ENCODE measurements at places on chromosomes 2 and 18.

GRCh38 chr2:233267516-233268245 is 16.2 kb downstream of the ATG16L1 start:
- peak; percentile 58 for DNase-seq

- no peak for DNase-seq
Measured at GRCh38 chr2:42050010-42050702, 2.3 kb downstream of the PKDCC start.

DNA sequence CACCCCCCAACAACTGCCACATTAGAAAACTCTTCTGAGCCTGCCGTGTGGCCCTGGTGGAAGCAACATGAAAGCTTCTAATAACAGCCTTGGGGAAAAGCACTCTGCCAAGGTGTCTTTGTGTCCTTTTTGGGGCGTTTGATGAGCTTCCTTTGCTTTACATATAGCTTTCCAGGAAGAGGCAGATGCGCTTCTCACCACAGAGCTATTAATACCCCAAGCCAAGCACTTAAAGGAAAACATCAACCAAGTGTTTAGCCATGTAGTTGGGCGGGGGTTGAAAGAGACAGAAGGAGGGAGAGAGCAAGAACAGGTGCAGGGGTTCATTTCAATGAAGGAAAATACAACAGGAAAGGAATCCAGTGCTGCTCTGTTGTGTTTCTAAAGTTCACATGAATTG is 176.1 kb downstream of the VAPA start:
- DNase-seq = no peak

DNA sequence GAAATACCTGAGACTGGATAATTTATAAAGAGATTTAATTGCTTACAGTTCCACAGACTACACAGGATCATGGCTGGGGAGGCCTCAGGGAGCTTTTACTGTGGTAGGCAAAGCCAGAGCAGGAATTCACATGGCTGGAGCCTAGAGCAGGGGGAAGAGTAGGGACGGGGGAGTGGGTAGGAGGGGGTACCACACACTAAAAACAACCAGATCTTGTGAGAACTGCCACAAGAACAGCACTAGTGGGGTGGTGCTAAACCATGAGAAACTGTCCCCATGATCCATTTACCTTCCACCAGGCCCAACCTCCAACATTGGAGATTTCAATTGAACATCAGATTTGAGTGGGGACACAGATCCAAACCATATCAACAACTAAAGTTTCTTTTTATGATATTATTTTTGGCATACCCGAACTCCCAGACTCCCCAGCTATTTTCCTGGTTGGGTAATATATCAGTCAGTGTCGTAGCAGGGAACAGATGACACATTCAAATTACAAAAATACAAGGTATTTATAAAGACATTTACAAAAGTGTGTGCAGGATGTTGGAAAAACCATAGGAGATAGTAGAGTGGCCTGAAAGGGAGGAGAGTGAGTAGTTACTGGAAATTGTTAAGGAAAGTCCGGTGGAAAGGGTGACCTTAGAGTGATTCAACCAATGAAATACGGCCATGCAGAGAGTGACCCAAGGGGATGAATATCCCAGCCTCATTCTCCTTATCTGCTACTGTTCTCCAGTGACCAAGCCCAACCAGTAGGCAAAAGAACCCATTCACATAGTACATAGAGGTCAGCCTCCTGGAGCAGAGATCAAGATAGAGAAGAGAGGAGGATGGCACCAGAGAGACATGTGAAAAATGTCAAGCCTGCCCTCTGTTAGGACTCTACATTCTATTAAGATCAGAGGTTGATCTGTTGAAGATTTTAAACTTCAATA is 8.8 kb downstream of the RPL37A start:
- no peak for DNase-seq

- no peak for DNase-seq
Measured at GRCh38 chr2:30987566-30987965, 150.7 kb downstream of the GALNT14 start.

- DNase-seq = peak; percentile 21
Measured at GRCh38 chr18:31942291-31942998, 483 bp downstream of the TRAPPC8 start.

DNA sequence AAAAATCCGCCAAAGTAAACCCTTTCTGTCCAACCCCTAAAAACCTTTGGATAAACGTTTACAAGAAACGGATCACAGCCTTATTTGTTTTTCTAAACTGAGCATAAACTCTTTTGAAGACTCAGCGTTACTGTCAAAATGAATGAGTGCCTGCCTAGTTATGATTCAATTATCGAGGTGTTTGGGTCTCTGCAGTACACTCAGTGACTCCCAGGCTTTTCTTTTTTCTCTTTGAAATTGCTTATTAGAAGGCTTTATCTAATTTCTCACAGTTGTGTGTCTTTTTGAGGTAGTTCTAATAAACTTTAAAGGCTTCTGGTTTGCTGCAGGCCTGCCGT is 663 bp downstream of the RHBDD1 start:
- DNase-seq = no peak

GRCh38 chr2:133841900-133842299 is 273.6 kb upstream of the NCKAP5 start:
- no peak for DNase-seq

- no peak for DNase-seq
Measured at GRCh38 chr2:96753661-96754282, 6.9 kb upstream of the CNNM4 start.

- no peak for DNase-seq
Measured at GRCh38 chr2:42567806-42568400, 529 bp upstream of the MTA3 start.

DNA sequence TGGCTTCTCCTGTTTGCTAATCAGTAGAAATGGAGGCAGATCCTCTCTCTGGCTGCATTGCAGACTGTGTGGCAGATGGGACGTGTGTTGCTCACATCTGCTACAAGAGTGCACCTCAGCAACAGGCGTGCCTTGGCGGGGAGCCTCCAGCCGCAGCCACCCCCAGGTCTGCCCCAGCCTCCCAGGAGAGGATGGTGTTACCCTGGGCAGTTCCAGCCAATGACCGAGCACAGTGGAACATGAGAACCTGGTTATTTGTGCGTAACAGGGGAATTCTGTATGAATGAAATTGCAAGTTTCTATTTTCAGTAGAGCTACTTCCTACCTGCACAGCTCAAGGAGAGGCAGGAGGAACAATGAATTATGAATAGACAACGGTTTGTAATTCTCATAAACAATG is 130.6 kb upstream of the CBLN2 start:
- no peak for DNase-seq

DNA sequence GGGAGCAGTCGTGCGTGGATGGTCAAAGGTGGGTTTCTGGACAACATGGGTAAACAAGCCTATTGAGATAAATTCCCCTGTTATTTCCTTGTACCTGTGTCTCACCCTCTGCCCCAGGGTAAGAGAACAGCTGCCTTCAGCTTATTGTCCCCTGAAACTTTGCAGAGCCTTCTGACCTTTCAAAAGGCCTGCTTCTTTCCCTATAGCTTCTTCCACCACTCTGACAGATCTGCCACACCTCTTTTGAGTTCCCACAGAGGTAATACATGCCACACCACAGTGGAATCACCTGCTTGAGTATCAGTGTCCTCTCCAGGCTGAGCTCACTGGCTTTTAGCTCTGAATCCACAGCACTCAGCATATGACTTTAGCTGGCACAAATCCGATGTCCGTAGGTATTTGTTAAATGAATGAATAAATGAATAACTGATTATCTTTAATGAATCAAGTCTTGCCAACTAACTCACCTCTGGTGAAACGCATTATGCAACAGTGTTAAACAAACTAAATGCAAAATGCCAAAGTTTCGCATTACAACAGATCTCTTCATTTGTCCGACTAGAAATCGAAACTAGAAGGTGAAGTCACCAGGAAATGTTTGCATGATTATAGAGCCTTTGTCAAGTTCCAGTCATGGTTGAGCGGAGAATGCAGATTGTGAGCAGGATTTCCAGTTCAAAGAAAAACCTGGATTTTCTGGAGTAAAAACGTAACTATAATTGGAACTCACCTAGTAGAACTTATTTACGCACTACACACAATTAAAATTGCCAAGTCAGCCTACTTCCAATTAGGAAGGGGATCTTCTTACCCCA is 16.4 kb downstream of the DYNAP start:
- no peak for DNase-seq

DNA sequence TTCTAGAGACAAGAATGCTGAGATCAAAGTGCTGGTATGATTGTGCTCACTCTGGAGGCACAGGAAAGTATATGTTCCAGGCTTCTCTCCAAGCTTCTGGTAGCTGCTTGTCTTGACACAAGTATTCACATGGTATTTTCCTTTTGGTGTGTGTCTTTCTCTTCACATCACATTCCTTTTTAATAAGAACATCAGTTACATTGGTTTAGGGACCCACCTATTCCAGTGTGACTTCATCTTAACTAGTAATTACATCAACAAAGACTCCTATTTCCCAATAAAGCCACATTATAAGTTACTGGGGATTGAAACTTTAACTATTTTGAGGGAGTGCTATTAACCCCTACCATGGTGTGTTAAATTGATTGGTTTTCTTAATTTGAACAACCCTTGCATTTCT is 119.1 kb downstream of the FSIP2 start:
- DNase-seq = no peak

DNA sequence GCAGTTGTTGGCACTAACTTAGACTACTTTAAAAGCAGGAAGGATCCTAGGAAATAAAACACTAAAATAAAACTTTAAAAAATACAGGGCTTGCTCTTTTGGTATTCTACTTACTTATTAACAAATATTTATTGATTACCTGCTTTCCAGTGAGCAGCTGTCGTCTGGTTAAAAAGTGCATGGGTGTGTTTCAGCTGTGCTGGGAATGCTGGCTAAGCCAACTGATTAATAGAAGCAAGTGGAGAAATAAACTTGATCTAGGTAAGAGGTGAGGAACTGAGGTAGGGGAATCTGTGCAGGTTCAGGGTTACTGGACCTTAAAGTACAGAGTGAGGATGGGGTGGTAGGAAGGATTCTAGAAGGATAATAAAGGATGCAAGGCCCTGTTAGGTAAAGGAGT is 110.8 kb downstream of the SPTBN1 start:
- no peak for DNase-seq

- DNase-seq = no peak
Measured at GRCh38 chr2:179226961-179227259, 37.7 kb downstream of the SESTD1 start.

- no peak for DNase-seq
Measured at GRCh38 chr2:191441496-191442214, 196.5 kb downstream of the MYO1B start.

DNA sequence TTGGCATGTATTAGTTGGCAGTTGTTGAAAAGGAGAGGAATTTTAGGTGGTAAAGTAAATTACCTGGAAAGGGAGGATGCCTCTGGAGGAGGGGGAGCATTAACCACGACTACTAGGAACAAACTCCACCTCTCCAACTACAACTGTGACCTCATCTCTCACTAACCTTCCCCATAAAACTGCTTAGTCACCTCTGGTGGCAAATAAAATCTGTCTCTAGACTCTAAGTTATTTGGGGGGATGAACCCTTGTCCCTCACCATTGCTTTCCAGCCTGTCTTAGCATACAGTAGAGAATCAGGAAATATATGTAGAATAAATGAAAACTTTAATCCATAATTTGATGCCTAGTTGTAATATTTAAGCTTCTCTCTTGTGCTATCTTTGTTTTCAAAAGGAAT is 27.6 kb upstream of the MYO1B start:
- no peak for DNase-seq

- DNase-seq = no peak
Measured at GRCh38 chr18:56200381-56200911, 437.9 kb downstream of the TXNL1 start.

- no peak for DNase-seq
Measured at GRCh38 chr2:187554011-187554703, at the start of gene TFPI. Gene TFPI (minus strand): TSS chr2:187554435. CDS start chr2:187503768, 50,667 bp downstream.

GRCh38 chr18:32389858-32390257 is 80.8 kb downstream of the GAREM1 start:
- DNase-seq = no peak

DNA sequence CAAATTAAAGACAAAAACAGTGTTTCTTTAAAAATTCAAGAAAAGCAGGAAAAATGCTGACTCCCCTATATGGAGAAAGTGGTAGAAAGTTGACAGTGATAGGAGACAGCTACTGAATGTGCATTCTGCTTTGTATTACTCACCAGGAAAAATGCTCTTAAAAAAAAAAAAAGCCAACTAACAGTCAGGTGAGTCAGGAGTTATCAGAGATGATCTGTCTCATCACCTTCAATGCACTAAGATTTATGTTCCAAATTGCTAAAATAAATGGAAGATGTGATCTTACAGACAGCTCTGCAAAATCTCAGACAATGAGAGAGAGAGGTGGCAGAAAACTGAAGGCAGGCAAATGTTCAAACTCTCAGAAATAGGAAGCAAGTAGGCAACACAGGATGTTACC is 47.6 kb upstream of the ZNF521 start:
- DNase-seq = no peak

DNA sequence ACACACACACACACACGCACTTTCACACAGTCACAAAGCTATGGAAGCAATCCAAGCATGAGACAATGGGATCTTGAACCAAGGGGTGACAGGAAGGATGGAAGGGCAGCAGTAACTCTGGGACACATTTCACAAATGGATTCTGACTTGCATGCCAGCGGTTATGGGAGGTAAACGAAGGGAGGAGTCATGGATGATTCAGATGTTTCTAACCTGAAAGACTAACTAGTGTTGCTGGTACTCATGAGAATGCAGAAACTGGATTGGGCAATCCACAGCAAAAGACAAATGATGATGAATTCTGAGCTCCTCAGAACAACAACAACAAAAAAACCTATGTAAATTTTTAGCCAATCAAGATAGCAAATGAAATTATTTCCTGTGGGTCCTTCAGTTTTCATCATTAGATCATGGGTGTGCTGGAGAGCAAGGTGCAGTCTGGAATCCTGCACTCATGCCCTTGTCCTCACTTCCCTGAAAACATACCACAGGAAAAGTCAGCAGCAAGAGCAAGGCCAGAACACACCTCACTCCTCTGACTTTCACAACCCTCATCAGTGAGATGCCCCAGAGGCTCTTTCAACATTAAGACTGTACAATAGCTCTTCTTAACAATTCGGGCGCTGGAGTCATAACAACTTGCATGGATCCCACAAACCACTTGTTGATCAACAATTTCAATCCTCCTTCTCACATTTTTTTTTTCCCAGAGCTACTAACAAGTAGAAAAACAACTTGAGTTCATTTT is 32.6 kb downstream of the ABCA12 start:
- no peak for DNase-seq
